ENCODE measurements at places on chromosomes 3 and 15. TPM values are rescaled to one million over a fixed set of nuclear protein-coding genes. Genes with fewer than 3 reads are reported as not detected.

AP3B2 gene
- total RNA-seq = 0.54 TPM

ARGFX gene
- not detected for total RNA-seq

KNG1 gene
- not detected for total RNA-seq

CAV3 gene
- not detected for total RNA-seq

ANKRD34C gene
- not detected for total RNA-seq

STAB1 gene
- total RNA-seq = 19.1 TPM

DNA sequence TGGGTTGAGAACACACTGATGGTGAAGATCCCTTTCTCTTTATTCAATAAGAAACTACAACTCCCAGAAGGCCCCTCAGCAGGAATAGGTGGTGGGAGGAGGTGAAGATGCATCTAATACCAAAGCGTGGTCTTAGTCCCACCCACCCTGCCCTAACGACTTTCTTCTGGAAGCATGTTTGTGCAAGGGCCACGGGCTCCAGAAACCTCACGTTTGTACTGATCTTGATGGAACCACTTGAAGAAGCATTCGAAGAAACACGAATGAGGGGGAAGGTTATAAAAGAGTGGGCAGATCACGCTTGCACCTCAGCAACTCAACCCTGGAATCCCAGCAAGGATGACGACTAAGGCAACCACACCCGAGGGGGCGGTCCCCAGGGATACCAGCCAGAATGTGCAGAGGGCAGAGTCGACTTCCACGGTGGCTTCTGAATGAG is 10.6 kb upstream of the SLC25A36 start:
- DNase-seq = no peak

GRCh38 chr3:173789530-173790162 is 392.1 kb downstream of the NLGN1 start:
- DNase-seq = no peak

DNA sequence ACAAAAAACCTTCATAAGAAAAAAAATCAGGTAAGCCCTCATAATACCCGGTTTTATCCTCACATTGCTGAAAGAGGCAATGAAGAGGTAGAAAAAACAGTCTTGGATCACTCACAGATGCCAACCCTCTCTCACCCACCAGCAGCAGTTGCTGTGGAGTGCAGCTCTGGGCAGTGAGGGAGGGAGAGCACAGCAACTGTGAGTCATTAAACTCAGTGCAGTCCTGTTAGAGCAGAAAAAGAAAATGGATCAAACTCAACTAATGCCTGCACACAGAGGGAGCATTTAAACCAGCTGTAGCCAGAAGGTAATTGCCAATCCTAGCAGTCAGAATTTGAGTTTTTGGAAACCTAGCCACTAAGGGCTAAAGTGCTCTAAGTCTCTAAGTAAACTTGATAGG is 1050.6 kb upstream of the ALCAM start:
- DNase-seq = no peak

DNA sequence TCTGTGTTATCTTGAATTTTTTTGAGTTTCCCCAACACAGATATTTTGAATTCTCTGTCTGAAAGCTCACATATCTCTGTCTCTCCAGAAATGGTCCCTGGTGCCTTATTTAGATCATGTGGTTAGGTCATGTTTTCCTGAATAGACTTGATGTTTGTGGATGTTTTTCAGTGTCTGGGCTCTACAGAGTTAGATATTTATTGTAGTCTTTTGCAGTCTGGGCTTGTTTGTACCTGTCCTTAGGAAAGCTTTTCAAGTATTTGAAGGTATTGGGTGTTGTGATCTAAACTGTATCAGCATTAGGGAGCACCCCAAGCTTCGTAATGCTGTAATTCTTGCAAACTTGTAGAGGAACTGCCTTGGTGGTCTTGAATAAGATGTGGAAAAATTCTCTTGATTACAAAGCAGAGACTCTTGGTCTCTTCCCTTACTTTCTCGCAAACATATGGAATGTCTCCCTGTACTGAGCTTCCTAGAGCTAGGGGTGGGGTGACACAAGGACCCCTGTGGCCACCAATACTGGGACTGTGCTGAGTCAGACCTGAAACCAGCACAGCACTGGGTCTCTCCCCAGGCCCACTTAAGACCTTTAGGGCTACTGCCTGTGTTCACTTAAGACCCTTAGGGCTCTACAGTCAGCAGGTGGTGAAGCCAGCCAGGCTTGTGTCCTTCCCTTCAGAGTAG is 26.5 kb downstream of the TM4SF18 start:
- DNase-seq = no peak

- no peak for DNase-seq
These were observed 6.1 kb upstream of the MESP2 start for GRCh38 chr15:89770041-89770440.

GRCh38 chr3:140394488-140395133 is 283.3 kb upstream of the TRIM42 start:
- no peak for DNase-seq

GRCh38 chr3:115877615-115877899 is 254.2 kb downstream of the GAP43 start:
- DNase-seq = no peak

DNA sequence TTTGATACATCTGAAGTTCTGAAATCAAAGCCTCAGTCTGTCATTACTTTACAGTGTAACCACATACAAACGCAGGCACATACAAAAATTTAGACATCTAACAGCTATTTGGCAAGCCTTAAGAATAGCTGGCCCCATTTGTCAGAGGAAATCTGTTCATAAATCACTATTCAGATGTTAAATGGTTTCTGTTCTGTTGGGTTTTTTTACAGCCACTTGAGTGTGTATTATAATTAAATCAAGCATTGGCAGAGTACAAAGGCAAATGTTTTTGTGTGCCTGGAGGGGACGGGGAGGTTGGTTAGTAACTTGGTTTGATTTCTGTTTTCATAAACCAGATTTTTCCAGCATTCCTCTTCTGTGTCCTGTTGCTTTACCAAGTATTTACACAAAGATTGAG is 24.1 kb downstream of the PIGB start:
- DNase-seq = no peak

GRCh38 chr3:153099131-153099530 is 62.9 kb upstream of the RAP2B start:
- no peak for DNase-seq

DNA sequence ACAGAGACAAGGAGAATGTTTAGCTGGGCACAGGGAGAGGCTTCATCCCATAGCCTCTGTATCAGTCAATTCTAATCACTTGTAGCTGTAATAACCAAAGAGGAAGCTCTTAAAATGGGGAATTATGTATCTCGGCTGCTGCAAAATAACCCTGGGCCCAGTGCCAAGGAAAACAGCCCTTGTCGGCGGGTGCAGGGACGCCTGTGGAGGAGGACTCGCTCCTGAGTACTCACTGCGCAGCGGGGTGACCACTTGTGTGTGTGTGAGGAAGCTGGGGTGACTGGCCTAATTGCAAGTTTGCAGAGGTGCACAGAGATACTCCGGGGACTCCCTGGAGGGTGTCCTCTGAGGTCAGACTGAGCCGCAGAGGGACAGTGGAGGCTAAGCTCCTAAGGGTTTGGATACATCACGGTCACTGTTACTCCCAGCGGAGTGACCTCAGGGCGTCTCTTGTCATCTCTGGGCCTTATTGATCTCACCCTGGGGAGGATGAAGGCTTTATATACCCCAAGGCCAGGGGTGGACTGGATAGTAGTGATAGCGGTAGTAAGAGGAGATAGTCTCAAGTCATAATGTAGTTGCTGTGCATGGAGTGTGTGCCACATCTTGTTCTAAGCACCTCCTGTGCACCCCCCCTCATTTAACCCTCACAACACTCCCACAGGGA is 37.2 kb downstream of the SLC6A6 start:
- DNase-seq = peak; percentile 75

DNA sequence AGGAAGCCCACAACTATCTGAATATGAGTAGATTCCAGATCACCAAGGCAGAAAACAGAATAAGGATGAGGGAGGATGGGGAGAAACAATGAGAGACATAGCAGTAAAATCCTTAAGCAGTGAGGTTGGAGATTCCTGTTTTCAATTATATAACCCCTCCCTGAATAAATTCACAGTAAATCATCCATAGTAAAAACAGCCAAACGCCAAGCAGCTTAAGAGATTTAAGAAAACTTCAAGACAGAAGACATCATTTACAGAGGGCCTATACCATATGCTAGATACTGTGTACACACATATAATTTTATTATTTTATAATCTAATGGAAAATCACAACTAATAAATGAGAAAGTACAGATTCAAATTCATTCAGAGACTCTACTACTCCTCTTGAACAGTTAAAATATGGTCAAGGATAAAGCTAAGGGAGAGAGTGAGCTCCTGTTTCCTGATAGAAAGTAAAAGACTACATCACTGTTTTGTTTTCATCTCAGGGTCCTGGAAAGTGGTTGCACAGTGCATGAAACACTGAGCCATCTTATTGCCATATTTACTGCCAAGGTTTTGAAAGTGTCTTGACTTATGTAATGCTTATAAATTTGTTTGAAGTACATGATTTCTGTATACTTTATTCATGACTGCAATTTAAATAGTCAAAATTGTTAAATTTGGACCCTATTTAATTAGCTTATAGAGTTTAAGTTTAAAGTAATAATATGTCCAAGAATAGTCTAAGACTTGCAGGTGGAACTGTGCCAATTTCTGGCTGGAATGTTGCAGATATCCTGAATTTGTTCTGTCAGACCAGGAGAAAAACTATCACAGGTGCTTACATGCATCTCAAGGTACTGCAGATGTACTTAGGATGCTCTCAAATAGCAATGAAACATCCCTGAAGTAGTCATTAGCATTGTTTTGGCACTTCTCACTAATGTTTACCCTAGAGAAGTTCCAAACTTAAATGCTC is 141.4 kb downstream of the TBL1XR1 start:
- no peak for DNase-seq

All from hematopoietic multipotent progenitor cell (in vitro differentiated cells).